NCI-H1048 (cell line): ENCODE measurements at places on chromosomes 5 and 9.

- no peak for DNase-seq
These were observed 546.9 kb upstream of the C9orf72 start for GRCh38 chr9:28120184-28120583.

DNA sequence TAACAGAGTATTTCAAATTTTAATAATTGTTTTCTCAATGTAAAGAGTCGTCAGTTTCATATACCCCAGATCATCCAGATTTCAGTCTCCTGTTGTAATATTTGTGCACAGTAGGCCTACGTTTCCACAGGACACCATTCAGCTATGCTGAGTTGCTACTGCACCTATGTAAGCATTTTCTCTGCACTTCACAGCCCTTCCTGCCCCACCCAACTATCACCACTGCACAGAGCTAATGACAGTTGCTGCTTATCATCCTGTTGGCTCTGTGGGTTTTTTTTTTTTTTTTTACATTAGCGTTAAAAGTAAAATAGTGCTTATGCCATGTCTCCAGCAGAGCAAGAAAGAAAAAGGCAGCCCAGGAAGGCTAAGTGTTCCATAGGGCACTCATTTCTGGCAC lies 5.9 kb upstream of the PRKACG start:
- DNase-seq, result no peak

GRCh38 chr9:93436655-93437407 lies 14.7 kb upstream of the FAM120A start:
- DNase-seq, result no peak

DNA sequence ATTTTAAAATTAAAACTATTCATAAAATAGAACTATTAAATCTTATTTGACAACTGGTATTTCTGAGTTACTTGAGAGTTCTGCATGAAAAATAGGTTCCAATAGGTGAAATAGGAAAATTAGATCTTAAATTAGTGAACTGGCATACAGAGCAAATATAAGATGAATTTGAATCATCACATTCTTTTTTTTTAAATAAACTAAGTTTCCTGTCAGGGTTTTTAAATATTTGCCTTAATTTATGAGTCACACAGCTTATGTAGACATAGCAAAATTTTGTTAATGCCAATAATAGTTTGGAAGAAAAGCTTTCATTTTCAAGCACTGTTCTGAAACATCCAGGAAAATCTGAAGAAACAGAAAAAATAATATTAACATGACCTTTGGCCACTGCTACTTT lies 311.7 kb upstream of the HAPLN1 start:
- DNase-seq, result no peak

DNA sequence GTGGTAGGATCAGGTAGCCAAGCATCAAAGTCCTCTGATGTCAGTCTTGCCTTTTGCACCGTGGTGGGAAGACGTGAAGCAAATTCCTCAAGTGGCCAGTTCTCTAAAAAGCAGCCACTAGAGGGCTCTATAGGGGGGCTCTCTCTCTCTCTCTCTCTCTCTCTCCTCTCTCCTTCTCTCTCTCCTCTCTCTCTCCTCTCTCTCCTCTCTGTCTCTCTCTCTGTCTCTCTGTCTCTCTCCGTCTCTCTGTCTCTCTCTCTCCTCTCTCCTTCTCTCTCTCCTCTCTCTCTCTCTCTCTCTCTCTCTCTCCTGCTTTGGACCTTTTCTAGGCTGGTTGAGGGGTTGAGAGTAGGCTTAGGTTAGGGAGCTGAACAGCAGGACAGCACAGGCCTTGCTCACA lies 13.9 kb upstream of the OSMR start:
- no peak for DNase-seq

DNA sequence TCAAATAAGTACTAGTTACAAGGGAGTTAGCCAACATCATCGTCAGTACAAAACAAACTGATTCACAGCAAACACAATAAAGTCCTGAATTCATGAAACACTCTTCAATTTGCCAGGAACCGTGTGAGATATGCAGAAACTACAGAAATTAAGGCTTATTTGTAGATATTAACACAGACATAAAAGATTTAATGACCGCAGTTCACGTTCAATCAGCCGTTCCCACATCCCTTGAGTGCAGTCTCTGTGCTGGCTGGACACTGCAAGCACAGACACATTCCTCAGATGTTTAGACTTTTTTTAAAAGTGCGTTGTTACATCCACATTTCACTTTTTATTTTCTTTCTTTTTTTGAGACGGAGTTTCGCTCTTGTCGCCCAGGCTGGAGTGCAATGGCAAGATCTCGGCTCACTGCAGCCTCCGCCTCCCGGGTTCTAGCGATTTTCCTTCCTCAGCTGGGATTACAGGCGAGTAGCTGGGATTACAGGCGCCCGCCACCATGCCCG lies 566 bp upstream of the CEP78 start:
- no peak for DNase-seq
